Hepatocyte (in vitro differentiated cells): ENCODE measurements at places on chromosomes 1 and 21. TPM values are rescaled to one million over a fixed set of nuclear protein-coding genes. Genes with fewer than 3 reads are reported as not detected.

- peak; percentile 65 for DNase-seq
These were observed 677 bp downstream of the AGPAT3 start for GRCh38 chr21:43865540-43866259.

DNA sequence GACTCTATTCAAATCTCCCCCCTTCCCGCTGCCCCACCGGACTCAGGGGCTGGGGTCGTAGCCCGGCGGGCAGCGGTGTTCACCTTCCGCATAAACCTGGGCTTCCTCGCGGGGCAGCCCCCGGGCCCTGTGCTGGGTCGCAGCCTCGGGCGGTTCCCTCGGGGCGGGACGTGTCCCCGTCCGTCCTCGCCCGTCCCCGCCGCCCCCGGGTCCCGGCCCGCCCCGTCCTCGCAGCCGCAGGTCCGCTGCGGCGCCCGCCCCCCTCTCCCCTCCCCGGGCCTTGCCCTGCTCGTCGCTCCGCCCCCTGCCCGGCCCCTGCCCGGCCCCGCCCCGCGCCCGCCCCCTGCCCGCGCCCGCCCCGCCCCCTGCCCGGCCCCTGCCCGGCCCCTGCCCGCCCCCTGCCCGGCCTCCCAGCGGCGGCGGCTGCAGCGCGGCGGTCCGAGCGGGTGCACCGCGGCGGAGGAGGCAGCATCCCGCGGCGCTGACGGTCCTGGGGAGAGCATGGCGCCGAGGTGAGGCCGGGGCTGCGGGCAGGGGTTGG is at the start of gene COL18A1:
COL18A1 (plus strand) TSS at position 436 of the 541 bp plus-strand sequence; CDS start at position 502, 66 bp downstream.
- DNase-seq: peak; percentile 88

- DNase-seq: no peak
These were observed 196.7 kb upstream of the GALNT2 start for GRCh38 chr1:229870381-229870780.

DNA sequence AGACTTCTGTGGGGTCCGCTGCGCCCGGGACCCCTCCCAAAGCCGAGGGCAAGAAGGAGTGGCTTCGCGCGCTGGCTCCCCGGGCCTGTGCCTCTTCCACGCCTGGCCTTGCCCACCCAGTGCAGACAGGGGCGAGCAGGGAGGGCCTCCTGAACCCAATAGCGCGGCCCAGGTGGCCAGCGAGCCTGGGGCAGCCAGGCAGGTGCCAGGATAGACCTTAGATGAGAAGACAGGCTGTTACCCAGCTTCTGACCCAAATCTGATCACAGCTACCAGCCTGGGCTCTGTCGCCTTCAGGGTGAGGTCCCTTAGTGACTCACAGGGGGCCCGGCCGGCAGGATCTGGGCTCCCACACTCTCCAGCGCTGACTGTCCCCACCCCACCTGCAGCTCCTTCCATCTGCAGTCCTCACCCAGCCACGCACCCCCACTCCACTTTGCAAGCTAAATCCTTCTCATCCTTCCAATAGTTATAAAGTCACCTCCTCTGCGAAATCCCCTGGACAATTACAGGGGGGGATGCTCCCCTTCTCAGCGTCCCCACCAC is 9.6 kb downstream of the CLEC20A start:
- DNase-seq: no peak

DNA sequence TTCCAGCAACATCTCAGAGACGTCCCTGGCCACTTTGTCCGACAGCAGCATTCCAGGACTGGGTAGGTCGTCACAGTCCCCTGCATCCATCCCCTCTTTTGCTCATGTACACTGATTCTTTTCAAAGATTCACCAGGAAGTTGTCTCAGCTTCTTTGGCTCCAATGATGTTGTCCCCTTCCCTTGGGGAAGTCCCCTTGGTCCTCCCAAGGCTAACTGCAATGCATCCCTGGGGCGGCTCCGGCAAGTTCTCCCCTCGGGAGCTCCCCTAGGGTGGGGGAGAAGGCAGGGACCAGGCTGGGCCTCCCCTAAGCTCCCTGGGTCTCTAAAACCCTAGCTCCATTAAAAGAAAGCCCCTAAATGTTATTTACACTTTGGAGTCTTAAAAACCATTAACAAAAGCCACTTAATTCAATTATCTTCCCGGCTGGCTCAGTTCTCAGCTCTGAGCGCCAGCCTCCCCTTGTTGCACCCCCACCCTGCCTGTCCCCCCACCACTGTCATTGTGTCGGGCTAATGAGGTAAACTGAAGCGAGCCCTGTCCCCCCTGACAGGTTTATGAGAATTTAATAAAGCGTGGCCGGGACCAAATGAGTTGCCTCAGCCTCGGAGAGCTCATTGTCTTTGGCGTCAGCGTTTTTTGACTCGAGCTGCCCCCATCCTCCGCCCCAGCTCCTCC is 25.3 kb downstream of the KNCN start:
- DNase-seq: no peak

GRCh38 chr1:241902391-241903065 is 54.5 kb downstream of the EXO1 start:
- DNase-seq: peak; percentile 11

- peak; percentile 49 for DNase-seq
These were observed 4.9 kb downstream of the RGS1 start for GRCh38 chr1:192580351-192580962.

GRCh38 chr1:245232931-245233330 is 78.1 kb downstream of the KIF26B start:
- no peak for DNase-seq

DNA sequence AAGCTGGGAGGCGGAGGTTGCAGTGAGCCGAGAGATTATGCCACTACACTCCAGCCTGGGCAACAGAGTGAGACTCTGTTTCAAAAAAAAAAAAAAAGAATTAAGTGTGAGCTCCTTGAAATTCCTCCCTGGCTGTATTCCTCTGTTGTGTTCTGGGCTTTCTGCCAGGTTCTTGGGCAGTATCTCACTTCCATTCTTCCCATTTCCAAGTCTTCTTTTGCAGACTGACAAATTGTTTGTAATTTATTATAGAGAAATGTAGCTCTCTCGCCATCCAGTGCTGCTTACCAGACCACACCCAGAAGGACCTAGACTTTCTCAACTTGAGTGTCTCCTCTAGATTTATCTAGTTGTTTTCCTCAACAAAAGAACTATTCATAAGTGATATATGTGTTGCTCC is 105.0 kb upstream of the ADGRL2 start:
- peak; percentile 36 for DNase-seq

GRCh38 chr1:84973498-84974334 is 23.2 kb downstream of the MCOLN2 start:
- DNase-seq: no peak

DNA sequence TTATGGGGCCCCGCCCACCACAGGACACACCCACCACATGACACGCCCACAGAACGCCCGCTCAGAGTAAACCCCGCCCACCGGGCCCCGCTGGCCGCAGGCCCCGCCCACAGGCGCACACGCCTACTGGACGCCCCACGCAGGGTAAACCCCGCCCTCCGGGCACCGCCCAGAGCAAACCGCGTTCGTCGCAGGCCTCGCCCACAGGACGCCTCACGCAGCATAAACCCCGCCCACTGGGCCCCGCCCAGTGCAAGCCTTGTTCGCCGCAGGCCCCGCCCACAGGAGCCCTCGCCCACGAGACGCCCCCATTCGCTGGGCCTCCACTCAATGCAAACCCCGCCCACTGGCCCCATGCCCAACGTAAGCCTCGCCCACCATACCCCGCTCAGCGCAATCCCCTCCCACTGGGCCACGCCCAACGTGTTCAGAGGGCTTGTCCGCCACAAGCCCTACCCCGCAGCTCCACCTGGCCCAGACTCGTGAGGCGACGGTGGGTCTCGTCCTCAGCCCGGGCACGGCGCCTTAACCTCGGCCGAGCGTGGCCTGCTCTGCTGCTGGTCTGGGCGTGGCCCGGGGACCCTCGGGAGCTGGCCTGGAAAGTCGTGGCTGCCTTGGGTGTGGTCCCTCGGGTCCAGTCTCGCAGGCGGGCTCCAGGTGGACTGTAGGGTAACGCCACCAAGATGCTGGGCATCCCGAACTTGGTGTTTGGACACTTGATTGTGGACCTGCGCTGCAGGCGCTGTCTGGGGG is 401 bp upstream of the TMEM52 start:
- DNase-seq: peak; percentile 100

- DNase-seq: no peak
These were observed 453.2 kb upstream of the DEPDC1 start for GRCh38 chr1:68950036-68950435.

DNA sequence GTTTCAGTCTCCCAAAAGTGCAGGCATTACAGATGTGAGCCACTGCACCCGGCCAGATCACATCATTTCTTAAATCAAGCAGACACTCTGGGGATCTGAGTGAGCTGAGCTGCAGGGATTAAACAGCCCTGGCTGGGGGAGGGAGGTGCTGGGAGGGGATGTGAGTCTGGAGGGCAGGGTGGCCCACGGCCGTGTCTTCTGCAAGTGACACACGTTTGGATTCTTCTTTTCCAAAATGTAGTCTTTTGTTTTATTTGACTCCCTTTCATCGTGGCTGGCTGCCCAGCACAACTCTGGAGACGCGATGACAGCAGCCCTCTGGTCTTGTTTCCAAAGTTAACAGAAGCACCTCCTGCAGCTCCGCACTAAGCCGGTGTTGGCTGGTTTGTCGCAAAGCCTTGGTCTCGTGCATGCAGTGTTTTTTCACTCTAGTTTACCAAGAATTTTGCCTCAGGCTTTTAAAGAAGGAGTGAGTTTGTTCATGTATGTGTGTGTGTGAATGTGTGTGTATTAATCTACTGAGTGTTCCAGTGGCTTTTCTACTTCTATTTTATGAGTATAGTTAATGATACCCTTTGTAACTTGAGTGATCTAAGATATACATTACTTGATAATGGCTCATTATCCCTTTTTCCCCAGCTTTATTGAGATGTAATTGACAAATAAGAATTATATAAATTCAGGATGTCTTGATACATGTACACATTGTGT is 2.8 kb upstream of the KRTAP10-5 start:
- DNase-seq: peak; percentile 41

GRCh38 chr21:38980416-38981313 is 174.9 kb downstream of the ETS2 start:
- no peak for DNase-seq

DNA sequence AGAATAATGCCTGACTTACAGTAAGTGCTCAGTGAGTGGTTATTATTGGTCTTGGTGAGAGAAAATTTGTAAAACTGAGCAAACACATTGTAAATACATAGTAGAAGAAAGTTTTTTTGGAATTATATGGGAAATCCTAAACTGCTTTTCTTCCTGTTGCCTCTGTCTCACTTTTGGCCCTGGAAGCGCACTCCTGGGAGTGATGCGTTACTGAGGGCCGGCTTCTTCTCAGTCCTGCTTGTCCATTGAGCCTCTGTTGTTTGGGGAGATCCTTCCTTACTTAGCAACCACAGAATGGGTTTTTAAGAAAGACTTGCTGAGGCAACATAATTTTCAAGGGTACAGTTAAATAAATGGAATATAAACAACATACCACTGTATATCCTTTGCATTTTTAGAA is 166.0 kb downstream of the EDEM3 start:
- DNase-seq: no peak

DNA sequence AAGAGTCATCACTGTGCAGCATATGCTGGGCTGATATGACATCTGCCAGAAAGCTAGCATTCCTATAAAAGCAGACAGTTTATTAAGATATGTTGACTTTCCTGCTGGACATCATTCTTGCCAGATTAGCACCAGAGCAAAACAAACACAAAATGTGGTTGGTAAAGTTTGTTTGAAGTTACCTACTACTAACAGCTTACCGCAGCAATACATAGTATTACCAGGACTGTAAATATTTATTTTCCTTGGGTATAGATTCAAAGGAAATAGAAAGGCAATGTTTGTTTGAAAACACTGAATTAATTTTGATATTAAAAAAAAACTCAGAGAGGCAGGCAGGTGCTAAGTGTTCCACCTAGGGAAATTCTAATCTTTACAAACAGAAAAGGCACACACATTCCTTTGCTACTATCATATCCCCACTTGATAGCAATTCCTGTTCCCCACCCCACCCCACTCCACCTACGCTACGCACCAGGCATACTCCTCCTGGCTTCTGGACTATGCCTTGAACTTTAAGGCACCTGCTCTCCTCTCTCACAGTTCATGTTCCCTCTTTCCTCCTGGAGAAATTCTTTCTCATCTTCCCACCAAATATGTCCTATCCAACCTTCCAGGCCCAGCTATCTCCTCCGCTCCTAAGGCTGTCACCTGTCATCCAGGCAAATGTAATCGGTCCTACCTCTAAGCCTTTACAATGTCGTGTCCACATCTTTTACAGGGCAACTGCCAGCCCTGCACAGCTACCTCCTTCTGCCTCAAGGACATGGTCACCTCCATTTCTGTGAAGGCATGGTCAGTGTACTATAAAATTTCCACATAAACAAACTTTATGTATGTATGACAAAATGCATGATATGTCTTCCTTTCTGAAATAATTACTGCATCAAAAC is 34.7 kb downstream of the PTPN14 start:
- no peak for DNase-seq

GRCh38 chr1:15994590-15995351 is 9.3 kb upstream of the SRARP start:
- peak; percentile 68 for DNase-seq

- DNase-seq: no peak
These were observed 14.4 kb downstream of the CCDC190 start for GRCh38 chr1:162846256-162847212.

GRCh38 chr1:6082430-6082971 is 36.8 kb downstream of the KCNAB2 start:
- no peak for DNase-seq

Gene UBL4B
- not detected in 2 replicates for polyA plus RNA-seq

Gene ZNF683
- not detected in 2 replicates for polyA plus RNA-seq

Gene CD1E
- polyA plus RNA-seq: not detected in 2 replicates

Gene GLUL
- 677 and 747 TPM in 2 replicates for polyA plus RNA-seq
